Activated CD4-positive, alpha-beta T cell treated with anti-CD3 and anti-CD28 coated beads, Interleukin-2, amount 50 U/mL, for 4 hours (primary cell): ENCODE measurements at places on chromosomes 5 and 9.

DNA sequence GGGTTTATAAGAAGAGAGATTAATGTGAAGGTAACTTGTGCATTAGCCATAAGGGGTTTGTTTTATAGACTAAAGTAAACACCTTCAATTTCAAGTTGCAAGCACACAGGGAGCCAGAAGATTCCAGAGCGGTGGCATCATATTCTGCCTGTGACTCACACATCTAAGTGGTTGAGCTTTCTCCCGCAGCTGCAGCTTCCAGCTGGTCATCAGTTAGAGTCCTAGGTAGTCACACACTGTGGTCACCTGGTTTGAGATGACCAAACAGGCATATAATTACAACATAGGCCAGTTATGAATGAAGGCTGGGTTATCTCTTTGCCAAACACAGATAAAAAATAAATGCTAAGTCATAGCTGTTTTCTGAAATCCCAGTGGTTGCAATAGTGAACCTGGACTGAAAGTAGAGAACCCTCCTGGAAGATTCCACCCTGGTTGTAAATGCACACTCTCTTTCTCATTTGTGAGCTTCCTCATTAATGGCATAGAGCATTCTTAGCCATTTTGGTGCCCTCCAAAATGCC is 171.3 kb downstream of the GDNF start:
- no peak for DNase-seq

DNA sequence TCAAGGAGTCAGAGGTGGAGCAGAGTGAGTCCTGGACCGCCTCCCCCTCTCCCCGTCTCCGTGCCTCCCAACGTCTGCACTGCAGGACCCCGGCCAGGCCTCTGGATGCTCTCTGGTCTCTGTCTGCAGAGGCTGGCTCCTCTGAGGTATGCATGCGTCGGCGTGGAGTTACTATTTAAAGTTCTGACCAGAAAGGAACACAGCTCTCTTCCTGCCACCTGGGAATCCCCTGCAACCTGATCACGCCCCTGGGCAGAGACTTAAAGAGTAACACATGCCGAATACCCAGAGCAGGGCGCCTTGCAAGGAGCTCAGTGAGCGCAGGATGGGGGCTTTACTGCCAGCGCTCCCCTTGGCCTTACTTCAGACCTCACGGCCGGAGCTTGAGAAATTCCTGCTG is 16.0 kb downstream of the ANXA6 start:
- DNase-seq = peak; percentile 52

DNA sequence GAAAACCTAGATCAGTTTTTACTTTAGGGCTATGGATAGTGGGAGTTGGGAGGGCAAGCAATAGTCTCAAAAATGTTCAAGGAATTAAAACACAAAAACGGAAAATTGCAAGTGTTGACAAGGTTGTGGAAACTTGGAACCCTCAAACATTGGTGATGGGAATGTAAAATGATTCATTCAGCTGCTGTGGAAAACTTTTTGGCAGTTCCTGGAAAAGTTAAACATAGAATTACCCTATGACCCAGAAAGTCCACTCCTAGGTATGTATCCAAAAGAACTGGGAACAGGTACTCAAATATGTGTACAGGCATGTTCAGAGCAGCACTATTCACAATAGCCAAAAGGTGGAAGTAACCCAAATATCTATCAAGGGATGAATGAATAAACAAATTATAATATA is 1.2 kb upstream of the MSANTD3 start:
- DNase-seq = no peak

- DNase-seq = no peak
Measured at GRCh38 chr5:181120761-181121160, 10.2 kb downstream of the OR2V1 start.

DNA sequence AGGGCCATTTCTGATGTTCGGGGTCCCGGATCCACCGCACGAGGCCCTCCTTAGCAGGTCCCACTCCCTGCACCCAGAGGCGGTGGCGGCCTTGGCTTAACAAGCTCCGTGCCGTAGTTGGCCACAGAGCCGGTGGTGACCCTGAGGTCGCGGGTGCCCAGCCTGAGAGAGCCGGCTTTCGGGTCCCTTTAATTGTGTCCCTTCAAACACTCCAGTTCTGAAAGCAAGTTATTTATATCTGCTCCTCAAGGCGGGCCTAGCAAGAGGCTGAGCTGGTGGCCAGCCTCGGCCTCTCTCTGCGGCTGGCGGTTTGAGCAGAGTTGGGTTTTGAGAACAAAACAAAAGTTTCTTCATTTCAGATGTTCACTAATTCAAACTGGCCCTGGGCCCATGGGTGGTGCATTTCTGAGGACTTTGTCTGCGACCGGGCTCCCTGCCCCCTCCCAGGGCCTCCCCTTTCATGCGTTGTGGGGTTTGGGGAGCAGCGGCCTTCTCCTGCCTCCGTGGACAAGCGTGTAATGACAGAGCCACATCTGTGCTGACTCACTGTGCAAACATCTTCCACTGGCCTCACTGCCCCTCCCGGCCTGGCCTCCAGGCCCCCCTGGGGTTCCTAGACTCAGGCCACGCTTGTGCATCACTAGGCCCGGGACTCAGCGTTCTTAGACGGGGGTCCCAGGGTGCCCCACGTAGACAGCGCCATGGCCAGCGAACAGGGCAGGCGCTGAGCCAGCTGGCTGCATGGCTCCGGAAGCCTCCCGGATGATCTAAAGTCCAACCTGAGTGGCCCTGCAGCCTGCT is 49.4 kb upstream of the COL5A1 start:
- no peak for DNase-seq

GRCh38 chr5:88142636-88142885 is 126.1 kb downstream of the TMEM161B start:
- DNase-seq = no peak

GRCh38 chr5:82560561-82560960 is 282.4 kb upstream of the RPS23 start:
- DNase-seq = no peak

DNA sequence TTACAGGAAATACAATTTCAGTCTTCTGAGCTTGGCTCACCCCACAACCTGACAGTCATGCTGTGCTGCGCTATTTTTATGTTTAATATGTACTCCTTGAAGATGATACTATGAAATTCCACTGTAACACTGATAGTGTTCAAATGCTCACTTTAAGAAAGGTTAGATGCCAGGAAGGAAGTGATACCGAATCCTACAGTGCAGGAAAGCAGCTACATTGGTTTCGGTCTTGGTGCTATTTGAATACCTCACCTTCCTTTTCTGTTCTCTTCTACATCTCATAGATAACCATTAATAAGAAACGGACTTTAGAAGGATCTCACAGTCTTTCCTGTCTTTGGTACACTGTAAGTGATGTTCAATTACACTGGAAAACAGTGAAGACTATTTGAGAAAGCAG is 117.6 kb downstream of the SEMA5A start:
- no peak for DNase-seq

DNA sequence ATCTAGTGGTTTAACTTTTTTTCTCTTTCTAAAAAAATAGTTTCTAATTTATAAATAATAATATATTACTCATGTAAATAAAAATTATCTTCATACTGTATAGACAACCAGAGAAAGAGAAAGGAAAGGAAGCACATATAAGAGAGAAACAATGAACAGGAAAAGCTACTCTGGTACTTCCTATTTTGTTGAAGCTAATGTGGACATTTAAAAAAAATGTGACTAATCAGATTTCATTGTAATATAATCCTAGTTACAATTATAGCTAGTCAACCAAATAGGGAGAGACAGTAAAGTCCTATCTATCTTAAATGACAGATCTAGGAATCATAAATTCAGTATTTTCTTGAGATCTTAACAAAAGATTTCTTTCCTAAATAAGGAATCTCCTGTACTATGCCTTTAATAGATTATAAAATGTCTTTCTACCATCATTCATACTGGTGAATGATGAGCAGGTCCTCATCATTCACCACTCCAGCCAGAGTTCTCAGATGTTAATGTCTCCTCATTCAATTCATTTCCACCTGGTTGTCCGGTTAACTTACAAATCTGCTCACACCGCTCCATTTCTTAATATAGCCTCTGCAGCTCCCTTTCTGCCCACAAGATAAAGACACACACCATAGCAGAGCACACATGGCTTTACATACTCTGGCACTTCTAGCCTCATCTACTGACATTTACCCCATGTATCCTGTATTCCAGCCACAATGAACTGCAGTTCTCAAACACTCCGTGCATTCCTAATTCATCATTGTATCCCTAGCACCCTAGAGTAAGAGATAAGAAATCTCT is 30.9 kb downstream of the ZFR start:
- no peak for DNase-seq

DNA sequence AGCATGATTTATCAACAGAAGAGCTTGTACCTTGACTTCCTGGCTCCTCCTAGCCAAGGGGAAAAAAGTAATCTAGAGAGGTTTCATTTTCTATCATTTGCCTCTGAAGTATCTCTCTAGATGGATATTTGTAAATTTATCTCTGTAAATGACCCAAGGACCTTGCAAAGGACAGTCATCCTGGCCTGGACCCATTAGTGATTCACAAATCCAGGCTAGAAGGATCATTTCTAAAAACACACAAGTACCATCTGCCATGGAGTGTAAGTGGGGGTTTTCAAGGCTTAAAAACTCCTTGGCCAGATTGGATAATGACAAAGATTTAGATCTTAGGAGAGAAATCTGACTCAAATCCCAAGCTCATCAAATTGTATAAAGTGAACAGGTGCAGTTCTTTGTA is 8.1 kb downstream of the TTC23L start:
- no peak for DNase-seq

DNA sequence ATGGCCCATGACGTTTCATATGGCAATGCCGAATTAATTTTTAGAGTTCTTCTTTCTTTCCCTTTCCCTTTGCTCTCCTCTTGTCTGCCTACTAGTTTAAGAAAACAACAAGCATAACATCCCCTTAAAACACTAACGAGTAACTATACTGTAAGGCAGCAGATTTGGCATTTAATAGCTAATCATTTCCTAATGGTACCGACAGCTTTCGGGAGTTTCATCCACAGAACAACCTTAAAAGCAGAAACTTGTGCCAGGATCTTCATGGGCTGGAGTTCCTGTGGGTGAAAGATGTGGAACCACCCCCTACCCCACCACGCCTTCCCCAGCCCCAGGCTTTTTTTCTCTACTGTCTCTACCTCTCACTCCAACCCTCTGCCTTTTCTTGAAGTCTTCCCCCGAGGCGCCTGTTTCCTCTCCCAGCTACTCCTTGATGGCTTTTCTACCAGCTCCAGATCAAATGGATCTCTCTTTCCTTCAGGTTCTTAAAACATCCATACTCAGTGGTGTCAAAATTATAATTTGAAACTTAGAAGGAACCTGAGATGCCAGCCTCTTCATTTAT is 319.5 kb downstream of the PIK3R1 start:
- no peak for DNase-seq

DNA sequence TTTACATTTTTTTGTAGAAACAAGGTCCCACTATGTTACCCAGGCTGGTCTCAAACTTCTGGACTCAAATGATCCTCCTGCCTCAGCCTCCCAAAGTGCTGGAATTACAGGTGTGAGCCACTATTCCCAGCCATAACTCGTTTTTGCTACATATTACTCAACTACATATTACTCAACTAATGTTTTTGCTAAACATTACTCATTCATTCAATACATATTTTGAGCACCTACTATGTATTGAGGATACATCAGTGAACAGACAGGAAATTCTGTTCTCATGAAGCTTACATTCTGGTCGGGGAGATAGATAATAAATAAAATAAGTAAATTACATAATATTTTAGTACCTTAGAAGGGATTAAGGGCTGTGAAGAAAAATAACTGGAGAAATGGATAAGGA is 34.9 kb upstream of the STOM start:
- DNase-seq = no peak

GRCh38 chr5:144857454-144857853 is 686.8 kb downstream of the KCTD16 start:
- no peak for DNase-seq

DNA sequence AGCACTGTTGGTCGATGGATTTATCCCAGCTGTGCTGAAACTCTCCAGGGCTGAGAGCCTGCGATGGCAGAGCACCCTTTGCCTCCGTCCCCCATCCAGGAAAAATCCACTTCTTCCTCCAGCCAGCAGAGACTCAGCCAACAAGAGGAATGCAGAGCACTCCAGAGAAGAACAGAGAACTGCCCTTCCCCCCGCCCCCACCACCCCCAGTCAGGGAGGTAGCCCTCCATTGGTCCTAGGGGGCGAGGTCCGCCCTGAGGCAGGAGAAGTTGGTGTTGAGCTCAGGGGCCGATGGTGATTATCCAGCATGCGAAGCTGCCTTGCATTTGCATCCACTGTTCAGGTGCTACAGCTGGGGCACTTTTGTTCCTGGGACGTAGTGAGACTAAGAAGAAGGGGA is 9.0 kb downstream of the TLX3 start:
- no peak for DNase-seq

- no peak for DNase-seq
Measured at GRCh38 chr9:132401824-132402223, 4.8 kb downstream of the TTF1 start.

GRCh38 chr9:95517559-95518425 is 1.0 kb upstream of the PTCH1 start:
- DNase-seq = no peak

DNA sequence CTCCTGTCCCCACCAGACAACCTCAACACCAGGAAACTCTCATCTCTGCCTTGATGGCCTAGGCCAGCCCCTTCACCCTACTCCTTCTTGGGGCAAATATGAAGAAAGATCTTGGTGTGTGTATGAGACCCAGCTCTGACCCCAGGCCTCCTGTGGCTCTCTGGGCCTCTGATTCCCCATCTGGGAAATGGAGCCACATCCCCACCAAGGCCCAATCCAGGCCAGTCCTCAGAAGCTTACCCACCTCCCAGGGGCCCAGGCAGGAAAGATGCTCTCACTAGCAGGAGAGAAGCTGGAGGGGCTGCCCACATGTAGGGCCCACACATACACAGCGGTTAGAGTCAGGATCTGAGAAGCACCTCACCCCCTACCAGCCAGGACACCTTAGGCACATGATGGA is 38.9 kb downstream of the BICD2 start:
- no peak for DNase-seq

- no peak for DNase-seq
Measured at GRCh38 chr5:9543311-9543920, 2.5 kb downstream of the SEMA5A start.

GRCh38 chr9:32864971-32865370 is 81.6 kb downstream of the TMEM215 start:
- no peak for DNase-seq

- DNase-seq = no peak
Measured at GRCh38 chr5:33166522-33166921, 274.2 kb upstream of the TARS1 start.

- no peak for DNase-seq
Measured at GRCh38 chr5:112436144-112436543, 17.1 kb upstream of the EPB41L4A start.
